ENCODE measurements at places on chromosomes 6 and 20. TPM values are rescaled to one million over a fixed set of nuclear protein-coding genes. Genes with fewer than 3 reads are reported as not detected.

DNA sequence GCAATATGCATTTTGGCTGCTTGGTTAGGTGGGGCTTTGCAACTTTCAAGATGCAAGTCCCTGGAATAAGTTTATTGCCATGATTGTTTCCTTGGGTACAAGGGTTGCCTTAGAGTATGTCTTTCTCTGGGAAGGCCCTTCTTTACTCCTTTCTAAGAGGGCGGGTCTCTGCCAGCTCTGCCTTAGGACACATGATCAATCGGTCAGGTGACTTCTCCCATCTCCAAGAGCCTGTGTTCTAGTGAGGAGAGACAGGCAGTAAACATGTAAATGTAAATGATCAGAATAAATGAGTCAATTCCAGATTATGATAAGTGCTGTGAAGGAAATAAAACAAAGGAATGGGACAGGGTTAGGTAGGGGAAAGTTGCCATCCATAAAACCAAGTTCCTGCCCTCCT, 43.2 kb upstream of the BCAS1 start:
- no peaks in the 10 kb centered on the region for H3K4me1 ChIP-seq
- H3K36me3 ChIP-seq, result no peaks in the 10 kb centered on the region
- no peak for DNase-seq

The FOXF2 gene
- 28.5 TPM for total RNA-seq

The KHDC1L gene
- not detected for total RNA-seq

DNA sequence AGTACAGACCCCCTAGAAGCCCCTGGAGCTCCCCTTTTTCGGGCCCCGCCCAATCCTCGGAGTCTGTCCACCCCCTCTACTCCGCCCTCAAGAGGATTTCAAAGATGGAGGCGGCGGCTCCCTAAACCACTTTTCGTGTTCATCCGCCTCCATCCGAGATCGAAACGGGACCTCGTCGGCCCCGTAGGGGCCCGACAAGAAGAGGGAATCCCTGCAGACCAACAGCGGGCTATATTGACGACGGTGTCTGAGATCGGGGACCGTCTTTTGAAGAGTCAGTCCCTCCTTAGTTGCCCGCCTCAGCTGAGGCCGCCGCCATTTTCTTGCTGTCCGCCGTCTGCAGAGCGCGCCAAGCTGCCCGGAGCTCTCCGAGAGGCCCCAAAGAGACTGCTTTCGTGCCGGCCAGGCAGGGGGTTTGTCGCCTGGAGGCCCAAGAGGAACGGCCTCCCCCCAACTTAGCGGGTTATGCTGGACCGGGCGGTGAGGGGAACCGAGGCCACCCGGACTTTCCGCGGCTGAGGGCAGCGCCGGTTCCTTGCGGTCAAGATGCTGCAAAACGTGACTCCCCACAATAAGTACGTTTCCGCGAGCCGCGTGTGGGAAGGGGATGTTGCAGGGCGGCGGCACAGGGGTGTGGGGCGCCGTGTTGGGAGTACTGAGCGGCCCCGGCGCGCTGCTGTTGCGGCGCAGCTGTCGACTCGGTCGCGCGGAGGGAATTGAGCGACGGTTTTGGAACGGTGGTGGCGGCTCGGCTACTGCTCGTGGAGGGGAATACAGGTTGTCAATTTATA, 4.2 kb downstream of the BRD2 start:
- no peaks in the 10 kb centered on the region for H3K27me3 ChIP-seq
- H3K27ac ChIP-seq, result peak overlapping the region; percentile 98
- H3K36me3 ChIP-seq, result peaks cover 42% of the 10 kb centered on the region
- peak overlapping the region; percentile 68 for H3K4me3 ChIP-seq
- H3K4me1 ChIP-seq, result peaks cover 33% of the 10 kb centered on the region

GRCh38 chr6:33950472-33950881, 146.7 kb upstream of the MLN start:
- DNase-seq, result no peak
- no peak overlapping the region for H3K4me3 ChIP-seq
- H3K36me3 ChIP-seq, result no peaks in the 10 kb centered on the region

DNA sequence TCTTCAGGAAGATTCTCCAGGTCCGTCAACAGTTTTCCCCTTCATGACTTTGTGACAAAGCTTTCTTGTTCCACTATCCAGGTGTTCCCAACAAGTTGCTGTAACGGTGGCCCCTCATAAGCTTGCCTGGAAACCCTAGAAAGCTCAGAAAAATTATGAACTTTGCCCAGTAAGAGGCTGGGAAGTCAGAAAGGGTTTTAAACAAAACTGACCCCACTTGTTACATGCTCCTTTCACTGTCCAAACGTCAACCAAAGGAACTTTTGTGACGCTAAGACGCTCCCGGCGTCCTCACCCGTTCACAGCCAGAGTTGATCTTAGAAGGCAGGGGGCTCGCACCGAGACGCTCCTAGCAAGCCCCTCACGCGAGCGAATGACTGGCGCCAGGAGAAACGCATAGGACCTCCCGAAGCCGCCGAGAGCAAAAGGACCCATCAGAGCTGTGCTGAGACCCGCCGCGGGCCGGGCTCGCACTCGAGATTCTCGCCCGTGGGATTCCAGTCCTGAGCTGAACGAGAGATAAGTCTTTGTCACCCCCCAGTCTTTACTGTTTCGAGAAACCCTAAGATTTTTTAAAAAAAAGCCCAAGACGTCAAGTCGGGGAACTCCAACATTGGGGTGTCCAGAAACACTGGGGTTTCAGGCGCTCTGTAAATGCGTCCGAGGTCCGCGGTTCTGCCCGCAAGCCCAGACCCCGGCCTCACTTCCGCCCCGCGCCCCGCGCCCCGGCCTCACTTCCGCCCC, 544 bp upstream of the ACAT2 start:
- peaks cover 4% of the 10 kb centered on the region for H3K36me3 ChIP-seq
- peak overlapping the region; percentile 100 for H3K27ac ChIP-seq
- no peaks in the 10 kb centered on the region for H3K4me1 ChIP-seq
- H3K27me3 ChIP-seq, result no peaks in the 10 kb centered on the region

Measured in sigmoid colon (tissue), 7 donors.